ENCODE measurements at places on chromosomes 12 and 14.

DNA sequence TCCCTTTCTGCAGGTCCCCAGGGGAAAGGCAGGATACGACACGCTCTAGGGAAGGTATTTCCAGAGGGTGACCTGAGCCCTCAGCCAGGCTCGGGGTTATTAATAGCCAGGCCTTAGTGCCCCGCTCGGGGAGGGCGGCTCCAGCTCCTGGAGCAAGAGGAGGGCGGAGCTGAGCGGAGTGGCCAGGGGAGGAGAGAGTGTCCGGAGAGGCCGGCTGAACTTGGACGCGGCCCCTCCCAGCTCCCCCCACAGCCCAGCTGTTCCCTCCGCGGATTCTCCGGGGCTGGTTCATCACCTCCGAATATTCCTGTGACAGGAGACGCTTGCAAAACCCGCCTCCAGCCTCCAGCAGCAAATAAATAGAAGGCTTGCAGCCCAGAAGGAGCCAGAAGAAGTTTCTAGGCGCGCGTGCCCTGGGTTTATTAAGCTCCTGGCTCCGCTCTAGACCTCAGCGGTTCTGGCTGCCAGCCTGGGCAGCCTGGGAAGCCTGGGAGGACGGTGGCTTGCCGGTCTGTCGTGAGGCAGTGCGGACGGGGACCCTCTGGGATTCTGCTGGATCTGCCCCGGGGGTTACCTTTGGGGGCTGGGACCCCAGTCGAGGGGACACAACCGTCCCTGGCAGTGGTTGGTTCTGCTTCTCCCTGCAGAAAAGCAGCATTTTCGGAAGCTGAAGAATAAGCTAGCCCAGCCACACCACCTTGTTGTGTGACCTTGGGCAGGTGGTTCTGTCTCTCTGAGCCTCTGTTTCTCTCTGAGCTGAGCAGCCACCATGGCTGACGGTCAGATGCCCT, at the start of gene HSPB8:
Gene HSPB8, plus strand, starts transcription at position 388 of the 791 bp plus-strand sequence. Its CDS starts 382 bp downstream, at position 770.
- DNase-seq, result peak; percentile 65

DNA sequence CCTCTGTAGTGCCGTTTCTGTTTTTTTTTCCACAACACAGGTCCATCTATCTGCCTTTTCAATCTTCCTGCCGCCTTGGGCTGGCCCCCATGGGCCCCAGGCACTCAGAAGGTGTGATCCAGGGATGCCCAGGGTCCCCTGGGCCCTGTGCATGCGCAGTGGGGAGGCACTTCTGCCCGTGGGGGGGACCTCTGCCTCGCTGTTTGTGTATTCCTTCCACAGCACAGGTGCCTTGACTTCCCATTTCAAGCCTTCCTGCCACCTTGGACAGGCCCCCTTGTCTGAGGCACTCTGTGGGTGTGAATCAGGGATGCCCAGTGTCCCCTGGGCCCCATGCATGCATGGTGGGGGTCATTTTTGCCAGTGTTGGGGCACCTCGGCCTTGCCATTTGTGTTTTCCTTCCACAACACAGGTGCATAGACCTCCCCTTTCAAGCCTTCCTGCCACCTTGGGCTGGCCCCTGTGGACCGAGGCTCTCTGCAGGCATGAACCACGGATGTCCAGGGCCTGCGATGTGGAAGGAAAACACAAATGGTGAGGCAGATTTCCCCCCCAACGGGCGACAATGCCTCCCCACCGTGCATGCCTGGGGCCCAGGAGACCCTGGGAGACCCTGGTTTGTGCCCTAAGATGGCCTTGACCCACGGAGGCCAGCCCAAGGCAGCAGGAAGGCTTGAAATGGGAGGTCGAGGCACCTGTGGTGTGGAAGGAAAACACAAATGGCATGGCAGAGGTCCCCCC, 366.5 kb downstream of the ALG10 start:
- no peak for DNase-seq

GRCh38 chr14:74525361-74525851, 31.8 kb downstream of the ISCA2 start:
- DNase-seq, result no peak

GRCh38 chr12:14845350-14845750, 2.0 kb upstream of the ART4 start:
- no peak for DNase-seq

GRCh38 chr14:95786566-95786965, 72.6 kb upstream of the TCL1A start:
- DNase-seq, result no peak

- no peak for DNase-seq
These were observed 603.4 kb upstream of the FOXG1 start for GRCh38 chr14:28163233-28163632.

DNA sequence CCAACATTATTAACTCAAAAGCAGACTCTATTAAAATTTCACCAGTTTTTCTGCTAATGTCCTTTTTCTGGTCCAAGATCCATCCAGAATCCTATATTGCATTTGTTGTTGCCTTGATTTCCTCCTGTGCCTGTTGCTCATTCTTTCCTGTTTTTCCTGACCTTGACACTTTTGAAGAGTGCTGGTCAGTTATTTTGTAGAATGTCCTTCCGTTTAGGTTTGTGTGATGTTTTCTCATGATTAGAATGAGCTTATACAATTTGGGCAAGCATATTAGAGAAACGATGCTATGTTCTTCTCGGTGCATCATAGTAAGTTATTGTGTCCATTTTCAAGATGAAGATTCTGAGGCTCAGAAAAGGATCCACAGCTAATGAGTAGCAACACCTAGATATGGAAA, 33.9 kb downstream of the PHLDA1 start:
- no peak for DNase-seq

DNA sequence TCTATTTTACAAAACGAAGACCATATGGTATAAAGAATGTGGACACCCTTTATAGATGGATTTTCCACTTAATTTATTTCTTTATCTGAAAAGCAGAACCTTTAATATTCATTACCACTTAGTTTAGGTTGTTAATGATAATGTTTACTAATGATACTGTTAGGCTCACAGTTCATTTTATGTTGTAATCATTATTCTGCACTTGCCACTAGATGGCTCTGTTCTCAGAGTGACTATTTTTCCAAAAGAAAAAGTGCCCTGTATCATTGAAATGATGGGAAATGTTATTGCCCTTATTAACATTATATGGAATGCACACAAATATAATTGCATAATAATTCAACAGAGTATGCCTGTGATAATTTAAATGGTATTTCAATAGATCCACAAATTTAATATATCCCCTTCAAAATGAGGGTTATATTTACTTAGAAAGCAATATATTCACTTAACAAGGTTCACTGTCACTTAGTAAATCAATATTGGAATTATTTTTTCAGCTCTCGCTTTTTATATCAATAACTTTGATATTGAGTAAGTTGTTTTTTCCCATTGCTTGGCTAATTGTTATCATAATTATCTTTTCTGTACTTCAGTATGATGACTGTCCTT, 95.7 kb downstream of the PDE3A start:
- no peak for DNase-seq

GRCh38 chr12:40986001-40986400, 202.1 kb upstream of the PDZRN4 start:
- DNase-seq, result no peak

DNA sequence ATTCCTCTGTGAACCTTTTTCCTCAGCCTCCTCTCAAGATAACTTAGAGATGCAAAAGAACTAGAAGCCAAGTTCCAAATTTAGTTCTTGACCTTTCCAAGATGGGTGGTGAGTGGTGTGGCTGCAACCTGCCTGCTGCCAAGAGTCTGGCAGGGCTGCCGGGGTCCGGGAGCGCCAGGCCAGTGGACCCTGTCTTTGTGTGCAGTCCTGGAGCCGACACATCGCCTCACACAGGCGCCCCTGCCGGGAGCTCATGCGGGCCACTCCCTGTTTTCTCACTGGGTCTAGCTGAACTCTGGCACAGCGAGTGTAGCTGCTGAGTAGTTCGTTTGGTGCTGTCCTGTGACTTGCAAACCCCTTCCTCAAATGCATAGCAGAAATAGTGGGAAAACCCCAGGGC, 84.9 kb downstream of the CACNA1C start:
- no peak for DNase-seq

GRCh38 chr12:115160271-115161128, 476.5 kb upstream of the TBX3 start:
- no peak for DNase-seq
